ENCODE measurements at places on chromosomes 13 and 19.
A peak's percentile ranks its signal among the peaks of the same experiment; 100 is the strongest.

DNA sequence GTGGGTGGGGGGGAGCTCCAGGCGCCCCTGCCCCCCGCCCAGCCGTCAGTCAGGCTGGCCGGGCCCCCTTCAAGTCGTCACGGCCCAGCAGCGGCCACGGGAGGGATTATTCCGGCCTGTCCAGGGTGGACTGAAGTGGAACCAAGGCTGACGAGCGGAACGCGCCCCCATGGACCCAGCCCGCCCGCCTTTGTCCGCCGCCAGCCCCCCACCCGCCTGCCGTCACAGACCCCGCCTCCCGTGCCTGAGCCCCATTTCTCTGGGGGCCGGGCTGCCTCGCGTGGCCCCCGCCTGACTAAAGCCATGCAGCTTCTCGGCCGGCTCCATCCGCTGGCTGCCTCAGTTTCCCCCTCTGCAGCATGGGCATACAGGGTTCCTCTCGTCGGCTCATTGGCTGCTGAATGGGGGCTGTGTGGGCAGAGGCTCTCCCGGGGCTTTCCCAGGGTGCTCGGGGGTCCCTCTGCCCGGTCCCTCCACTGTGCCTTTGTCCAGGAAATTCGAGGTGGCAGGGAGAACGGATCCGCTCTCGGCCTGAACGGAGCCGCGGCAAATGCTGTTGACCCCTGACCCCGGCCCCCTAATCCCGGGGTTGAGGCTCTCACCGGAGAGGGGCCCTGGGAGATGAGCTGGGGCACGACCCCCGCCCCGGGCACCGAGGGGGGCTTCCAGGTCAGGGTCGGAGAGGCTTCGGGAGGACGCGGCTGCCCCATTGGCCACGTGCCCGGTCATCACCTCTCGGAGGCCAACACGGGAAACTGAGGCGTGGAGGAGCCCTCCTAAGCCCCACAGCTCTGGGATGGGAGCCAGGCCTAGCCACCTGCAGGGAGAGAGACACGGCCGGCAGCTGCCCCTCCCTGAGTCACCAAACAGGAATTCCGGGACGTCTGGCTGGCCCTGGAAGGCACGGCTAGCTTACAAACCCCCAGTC, 27.4 kb downstream of the EFNA2 start:
- no peak for DNase-seq

- DNase-seq = no peak
Measured at GRCh38 chr19:28932446-28932845, 280.5 kb downstream of the UQCRFS1 start.

DNA sequence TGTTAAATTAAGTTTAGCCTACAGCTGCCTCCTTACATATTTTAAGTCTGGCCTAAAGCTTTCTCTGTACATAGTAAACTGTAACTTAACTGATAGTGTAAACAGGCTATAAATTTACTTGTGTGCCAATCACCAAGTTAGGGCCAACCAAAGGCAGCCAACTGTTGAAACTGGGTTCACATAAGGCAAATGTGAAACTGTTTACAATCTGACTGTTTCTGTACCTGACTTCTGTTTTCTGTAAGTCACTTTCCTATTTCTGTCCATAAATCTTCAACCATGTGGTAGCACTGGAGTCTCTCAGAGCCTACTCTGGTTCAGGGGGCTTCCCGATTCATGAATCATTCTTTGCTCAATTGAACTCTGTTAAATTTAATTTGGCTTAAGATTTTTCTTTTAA, 103.1 kb downstream of the RAP2A start:
- DNase-seq = no peak

GRCh38 chr13:60654415-60654814, 257.4 kb downstream of the TDRD3 start:
- no peak for DNase-seq

DNA sequence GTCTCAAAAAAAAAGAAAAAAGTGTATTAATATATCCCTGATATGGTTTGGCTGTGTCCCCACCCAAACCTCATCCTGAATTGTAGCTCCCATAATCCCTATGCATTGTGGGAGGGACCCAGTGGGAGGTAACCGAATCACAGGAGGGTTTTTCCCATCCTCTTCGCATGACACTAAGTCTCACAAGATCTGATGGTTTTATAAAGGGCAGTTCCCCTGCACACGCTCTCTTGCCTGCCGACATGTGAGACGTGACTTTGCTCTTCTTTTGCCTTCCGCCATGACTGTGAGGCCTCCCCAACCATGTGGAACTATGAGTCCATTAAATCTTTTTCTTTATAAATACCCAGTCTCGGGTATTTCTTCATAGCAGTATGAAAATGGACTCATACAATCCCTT, 17.7 kb downstream of the STK24 start:
- DNase-seq = no peak

GRCh38 chr19:38683393-38684077, 36.1 kb downstream of the ACTN4 start:
- DNase-seq = peak; percentile 25

DNA sequence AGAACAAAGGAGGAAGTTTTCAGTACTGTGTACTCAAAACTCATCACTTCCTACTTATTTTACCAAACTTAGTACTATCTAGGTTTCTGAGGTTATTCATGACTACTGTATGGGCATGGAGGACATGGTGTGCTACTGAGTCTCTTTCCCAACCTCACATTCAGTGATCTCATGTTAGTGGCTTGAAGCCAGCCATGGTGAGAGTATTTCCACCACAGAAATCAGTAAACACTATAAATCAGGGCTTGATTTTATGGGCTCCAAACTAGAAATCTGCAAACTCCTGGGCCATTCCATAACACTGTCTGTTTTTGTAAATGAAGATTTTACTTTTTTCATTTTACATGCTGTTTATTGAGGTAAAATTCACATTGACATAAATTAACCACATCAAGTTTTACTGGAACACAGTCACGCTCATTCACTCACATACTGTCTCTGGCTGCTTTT, 19.7 kb downstream of the MED26 start:
- no peak for DNase-seq

DNA sequence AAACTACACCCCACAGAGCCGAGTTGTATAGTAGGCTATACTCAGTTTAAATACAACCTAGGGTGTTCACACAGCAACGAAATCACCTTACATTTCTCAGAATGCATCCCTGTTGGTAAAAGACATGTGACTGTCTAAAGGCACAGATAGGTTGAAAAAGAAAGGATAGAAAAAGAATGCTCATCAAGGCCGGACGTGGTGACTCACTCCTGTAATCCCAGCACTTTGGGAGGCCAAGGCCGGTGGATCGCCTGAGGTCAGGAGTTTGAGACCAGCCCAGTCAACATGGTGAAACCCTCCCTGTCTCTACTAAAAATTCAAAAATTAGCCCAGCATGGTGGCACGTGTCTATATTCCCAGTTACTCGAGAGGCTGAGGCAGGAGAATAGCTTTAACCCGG, 3.8 kb upstream of the IL17D start:
- DNase-seq = no peak

DNA sequence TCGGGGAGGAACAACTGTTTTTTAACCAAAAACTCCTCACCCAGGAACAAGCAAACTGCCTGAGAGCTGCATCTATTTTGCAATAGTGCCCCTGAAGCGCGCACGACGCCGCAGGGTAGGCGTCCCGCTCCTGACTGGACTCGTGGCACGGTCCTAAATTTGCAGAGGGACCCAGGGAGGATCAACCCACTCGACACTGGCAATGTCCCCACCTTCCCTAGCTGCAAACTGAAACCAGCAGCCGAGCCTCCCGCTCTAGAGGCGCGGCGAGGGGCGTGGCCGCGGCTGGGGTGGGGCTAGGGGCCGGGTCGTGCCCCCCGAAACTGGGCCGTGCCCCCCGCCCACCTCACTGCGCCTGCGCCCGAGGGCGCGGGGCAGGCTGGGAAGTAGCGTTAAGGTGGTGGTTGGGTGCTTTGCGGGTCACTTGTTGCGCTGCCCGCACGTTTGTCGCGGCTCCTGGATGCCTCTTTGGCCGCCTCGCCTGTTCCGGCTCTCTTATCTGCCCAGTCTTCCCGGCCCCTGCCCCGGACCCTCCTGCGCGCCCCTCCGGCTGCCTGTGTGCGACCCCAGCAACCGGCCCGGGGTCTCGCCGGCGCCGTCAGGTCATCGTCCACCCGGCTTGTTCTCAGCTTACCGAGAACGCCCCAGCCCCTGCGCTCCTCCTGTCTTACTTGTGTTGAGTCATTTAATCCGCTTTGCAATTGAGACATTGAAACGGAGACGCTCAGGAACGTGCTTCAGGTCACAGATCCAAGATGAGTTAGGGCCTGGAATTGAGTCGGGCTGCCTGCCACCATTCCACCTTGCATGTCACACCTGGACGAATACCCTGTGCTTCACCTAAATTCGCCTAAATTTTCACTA, 37.9 kb upstream of the LSM14A start:
- DNase-seq = peak; percentile 85

DNA sequence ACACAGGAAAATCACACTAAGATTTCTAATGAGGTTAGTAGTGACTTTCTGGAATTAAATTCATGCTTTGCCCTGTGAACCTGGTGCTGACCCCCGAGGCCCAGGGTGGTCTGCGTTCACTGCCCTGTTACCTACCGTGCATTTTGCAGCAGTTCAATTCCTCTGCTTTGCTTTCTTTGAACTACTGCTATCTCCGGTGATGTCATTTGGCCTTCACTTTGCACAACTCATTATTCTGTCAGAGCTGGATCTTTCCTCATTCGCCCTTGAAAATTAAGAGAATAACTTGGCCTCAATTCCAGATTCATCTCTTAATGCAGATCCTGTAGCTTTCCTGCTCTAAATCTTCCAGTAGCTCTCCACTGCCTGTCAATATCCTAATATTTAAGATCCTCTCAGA, 8.8 kb upstream of the LRRC63 start:
- DNase-seq = no peak

GRCh38 chr19:13835791-13836723, 40.8 kb downstream of the ZSWIM4 start:
- DNase-seq = no peak
